HEK293T (cell line): ENCODE measurements at places on chromosomes 7 and 10.

DNA sequence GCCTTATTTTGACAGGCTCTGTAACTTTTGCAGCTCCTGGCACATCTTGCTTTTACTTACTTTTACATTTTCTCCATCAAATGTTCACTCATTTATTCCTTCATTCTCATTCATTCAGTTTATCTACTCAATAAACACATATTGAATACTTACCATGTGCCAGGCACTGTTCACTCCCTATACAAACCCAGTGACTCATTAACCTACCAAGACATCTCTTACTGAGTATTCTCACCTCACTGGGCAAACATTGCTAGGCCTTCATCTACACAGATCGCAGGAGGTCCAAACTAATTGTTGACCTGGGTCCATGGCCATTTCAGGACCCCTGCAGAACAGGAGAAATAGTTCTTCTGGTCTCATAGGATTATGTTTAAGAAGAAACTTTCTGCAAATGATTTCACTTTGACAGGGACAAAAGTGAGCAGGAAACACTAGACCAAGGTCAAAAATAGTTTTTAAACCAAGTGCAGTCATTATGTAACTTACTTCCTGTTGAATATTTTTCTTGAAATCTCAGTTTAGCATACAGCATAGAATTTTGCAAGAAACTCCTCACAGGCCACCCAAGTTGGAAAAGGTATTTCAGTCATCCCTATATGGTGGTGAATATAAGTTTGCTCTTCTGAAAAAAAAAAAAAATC lies 17.6 kb downstream of the SLC26A4 start:
- DNase-seq = no peak

- DNase-seq = no peak
Observed at GRCh38 chr7:122528879-122529481, 169.9 kb downstream of the RNF133 start.

DNA sequence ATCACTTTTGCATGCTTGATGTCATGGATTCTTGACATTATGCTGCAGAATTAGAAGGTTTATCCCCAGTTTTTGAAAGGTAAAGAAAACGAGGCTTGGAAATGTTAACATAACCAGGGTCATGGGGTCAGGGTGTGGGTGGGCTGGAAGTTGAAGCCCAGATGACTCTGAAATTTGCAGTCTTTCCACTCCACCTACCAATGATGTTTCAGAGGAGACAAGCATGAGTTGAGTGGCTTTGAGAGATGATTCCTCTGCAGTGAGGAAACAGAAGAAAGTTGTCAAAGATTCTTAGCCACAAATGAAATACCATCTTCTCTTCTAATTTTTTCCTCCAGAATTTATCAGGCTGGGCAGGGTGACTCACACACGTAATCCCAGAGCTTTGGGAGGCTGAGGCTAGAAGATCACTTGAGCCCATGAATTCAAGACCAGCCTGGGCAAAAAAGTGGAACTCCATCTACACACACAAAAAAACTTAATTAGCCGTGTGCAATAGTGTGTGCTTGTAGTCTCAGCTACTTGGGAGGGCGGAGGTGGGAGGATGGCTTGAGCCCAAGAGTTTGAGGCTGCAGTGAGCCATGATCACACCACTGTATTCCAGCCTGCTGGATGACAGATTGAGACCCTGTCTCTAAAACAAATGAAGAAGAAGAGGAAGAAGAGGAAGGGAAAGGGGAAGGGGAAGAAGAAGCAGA lies 239.1 kb upstream of the AUTS2 start:
- DNase-seq = no peak

GRCh38 chr10:126972635-126973414 lies 67.6 kb downstream of the DOCK1 start:
- DNase-seq = no peak

DNA sequence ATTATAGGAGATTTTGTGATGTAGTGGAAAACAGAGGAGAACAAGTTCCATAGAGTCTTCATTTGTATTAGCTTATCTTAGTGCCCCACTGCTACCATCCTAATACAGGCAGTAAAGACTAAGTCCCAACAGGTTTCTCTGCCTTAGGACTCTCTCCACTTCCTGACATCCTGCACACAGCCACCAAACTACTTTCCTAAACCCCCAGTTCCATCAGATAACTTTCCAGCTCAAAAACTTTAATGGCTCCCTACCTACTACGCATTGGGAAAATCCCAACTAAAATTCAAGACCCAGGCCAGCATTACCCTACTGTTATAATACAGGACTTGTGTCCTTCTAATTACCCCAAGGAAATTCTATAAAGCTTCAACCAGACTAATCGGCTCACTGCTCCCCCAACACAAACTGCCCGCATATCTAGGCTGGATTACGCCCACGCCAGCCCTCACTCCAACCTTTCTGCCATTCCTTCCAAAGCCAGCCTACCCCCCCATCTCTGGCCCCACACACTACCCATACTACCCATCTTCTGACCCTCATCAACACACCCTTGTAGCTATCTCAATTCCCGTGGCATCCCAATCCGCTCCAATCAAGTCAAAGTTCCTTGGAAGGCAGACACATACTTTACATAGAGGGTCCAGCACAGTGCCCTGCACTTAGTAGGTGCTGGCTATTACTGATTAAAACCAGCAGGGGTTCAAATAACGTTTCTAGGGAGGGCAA lies 1.4 kb downstream of the IDE start:
- no peak for DNase-seq

- no peak for DNase-seq
Observed at GRCh38 chr7:1530946-1531262, 402 bp downstream of the MAFK start.

DNA sequence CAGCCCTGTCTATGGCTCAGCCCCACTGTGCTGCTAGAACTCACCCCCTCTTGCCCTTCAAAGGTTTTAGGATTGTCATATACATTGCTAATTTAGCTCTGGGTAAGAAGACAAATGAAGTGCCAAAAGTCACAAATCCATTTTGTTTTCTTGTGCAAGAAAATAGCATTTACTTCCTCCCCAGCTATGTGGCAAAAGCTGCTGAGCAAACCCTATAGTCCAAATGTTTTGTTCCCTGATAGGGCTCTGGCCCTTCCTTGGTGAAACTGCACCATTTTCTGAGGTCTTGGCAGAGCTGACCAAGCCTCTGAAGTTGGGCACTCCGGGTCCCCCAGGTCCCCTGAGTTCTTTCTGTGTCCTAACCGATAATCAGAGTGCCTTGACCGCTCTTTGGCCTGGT lies 84.1 kb upstream of the GJD4 start:
- DNase-seq = no peak

DNA sequence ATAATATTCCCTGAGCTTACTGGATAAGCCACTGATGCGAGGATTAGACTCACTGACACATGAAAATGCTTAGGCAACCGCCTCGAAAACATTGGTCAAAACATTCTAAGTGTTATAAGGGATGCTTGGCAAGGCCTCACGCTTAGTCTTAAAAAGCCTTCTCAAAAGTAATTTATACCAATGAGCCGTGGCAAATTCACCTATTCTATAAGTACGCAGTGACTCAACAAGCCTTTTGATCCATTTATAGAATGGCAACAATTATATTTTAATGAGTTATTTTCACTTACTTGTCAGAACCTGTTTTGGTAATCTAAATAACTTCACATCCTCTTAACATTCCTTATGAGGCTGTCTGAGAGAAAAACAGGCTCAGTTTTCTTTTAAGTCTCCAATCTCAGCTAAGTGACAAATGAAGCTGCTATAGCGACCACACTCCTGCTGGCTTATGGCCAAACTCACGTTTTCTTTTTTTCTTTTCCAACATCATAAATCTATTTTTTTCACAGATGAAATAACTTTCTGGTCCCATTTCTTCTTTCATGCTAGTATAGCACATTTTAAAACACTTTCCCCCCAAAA lies 121.2 kb upstream of the AFAP1L2 start:
- DNase-seq = no peak
